ENCODE measurements at places on chromosomes 3 and 15. TPM values are rescaled to one million over a fixed set of nuclear protein-coding genes. Genes with fewer than 3 reads are reported as not detected.
A peak's percentile ranks its signal among the peaks of the same experiment; 100 is the strongest.

CCR3 gene
- not detected for total RNA-seq

- DNase-seq = no peak
These were observed 4.8 kb downstream of the SCG5 start for GRCh38 chr15:32646291-32646690.

DNA sequence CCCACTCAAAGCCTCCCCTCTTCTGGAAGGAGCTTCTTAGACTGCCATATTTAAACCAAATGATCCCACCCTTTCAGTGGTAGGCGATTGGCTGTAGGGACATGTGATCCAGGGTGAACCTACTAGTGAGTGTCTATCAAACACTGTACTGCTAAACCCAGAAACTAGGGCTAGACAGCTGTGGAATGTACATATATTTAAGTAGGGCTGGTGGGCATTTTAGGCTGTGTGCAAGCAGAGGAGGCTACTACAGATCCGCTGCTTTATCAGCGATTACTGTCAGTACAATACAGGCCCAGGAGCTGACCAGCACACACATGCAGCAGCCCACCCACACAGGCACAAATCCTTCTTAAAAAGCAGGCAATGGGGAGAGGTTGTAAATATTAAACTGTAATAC lies 15.4 kb upstream of the LARP6 start:
- no peak for DNase-seq

- no peak for DNase-seq
These were observed 311.4 kb downstream of the UNC13C start for GRCh38 chr15:54289590-54290136.

- no peak for DNase-seq
These were observed 126.4 kb downstream of the GREM1 start for GRCh38 chr15:32844118-32844711.

RTP1 gene
- total RNA-seq = not detected

DNA sequence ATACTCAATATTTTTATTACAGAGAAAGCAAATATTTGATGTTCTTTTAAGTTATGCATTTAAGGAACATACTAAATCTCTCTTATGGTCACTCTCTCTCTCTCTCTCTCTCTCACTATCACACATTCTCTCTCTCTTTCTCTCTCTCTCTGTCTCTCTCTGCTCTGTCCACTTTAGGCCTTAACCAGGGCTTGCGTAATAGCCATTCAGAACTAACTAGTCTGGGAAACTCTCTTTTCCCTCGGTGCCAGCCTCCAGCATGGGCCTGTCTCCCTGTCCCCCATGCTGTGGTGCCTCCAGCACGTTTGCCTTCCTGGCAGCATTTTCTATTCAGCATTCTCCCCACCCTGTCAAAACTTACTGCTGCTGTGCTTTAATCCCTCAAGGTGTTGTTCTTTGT lies 389.7 kb downstream of the ROBO1 start:
- no peak for DNase-seq

HGD gene
- total RNA-seq = not detected

CELSR3 gene
- total RNA-seq = 0.48 TPM

SRGAP3 gene
- 3.2 TPM for total RNA-seq

GRCh38 chr3:101133652-101134051 lies 140.4 kb upstream of the ABI3BP start:
- DNase-seq = no peak

GRCh38 chr3:181176601-181177000 lies 187.1 kb upstream of the DNAJC19 start:
- peak; percentile 82 for DNase-seq

GRCh38 chr3:45665101-45665572 lies 24.1 kb upstream of the SACM1L start:
- DNase-seq = no peak

- no peak for DNase-seq
These were observed 2.6 kb downstream of the ITIH1 start for GRCh38 chr3:52779837-52780585.

DNA sequence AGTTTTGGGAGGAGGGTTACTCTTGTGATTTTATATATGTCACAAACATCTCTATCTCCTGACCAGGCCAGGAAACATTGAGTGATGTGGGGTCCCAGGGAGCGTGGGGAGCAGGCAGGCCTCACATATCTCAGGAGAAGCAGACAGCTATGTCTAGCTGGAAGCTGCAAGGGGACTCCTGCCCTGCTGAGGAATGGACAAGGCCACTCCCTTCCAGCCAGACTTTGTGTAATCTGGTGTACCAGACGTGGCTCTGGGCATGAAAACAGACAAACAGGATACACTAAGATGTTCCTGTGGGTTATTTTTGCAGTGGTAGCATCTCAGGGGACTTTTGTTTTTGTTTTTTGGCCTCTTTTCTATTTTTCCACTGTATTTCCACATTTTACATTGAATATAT lies 23.2 kb downstream of the CYP8B1 start:
- no peak for DNase-seq

PROS1 gene
- 60.8 TPM for total RNA-seq

DNA sequence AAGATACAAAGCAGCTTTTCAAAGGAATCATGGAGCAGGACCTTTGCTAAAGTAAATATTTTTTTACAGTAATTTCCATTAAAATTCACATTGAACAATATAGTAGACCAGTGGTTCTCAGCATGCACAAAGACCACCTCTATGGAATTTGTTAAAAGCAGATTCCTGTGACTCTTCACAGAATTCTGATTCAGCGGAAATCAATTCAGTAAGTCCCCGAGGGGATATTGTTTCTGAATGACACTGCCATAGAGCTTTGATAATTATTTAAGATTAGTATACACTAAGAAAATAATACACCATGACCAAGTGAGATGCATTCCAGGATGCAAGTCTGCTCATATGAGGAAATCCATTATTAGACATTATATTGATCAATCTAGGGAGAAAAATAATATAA lies 161.9 kb upstream of the TNIK start:
- DNase-seq = no peak

MME gene
- total RNA-seq = 109 TPM

STAC gene
- 0.28 TPM for total RNA-seq

DNA sequence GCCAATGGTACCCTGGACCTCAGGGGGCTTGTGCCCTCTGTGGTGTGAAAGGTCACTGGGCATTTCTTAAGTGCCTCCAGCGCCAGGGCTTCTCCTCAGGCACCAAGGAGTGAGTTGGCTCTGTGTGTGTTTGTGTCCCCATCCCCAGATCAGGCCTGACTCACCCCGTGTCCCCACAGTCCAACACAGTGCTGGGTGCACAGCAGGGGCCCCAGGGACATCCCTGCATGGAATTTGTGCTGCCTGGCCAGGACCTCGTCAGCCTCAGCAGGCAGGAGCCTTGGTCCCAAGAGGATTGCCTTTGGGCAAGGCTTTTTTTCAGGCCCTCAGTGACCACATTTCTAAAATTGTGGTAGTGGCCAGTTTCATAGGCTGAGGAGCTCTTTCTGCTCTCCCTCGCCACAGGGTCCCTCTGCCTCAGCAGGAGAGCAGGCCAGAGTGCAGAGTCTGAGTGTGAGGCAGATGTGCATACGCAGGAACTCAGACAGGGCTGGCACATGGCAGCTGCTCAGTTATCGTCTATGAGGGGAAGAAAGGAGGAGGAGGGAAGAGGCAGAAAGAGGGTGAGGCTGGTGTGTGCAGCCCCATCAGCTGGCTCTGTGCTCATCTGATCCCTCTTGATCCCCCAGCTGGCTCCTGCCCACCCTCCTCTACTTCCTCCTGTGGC lies 215.6 kb downstream of the RPLP1 start:
- no peak for DNase-seq

GRCh38 chr3:146326875-146327543 lies 76.1 kb upstream of the PLSCR4 start:
- DNase-seq = no peak

DNA sequence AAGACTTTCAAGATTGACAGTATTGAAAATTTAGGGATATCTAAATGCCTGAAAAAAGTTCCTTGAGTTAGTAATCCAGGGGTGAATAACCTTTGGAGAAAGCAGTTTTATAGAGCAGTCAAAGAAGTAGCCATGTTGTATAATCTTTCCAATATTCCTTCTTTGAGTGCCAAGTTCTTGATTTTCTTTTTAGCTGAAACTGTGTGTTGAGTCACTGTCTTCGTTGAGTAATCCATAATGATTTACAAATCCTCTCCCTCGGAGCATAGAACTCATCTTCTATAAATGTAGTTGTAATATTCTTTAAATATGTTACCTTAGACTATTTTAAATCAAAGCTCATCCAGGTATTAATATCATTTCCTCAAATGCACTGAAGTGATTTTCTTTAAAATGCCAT lies 135.2 kb downstream of the BBX start:
- no peak for DNase-seq

ACP3 gene
- 2.0 TPM for total RNA-seq

DNA sequence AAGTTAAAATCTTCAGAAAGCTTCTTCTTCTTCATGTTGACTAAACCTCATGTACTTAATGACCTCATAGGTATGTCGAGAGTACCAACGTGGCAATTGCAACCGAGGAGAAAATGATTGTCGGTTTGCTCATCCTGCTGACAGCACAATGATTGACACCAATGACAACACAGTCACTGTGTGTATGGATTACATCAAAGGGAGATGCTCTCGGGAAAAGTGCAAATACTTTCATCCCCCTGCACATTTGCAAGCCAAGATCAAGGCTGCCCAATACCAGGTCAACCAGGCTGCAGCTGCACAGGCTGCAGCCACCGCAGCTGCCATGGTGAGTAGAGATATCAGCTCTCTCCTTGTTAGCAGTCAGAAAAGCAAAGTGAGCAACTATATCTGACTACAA lies 176.5 kb downstream of the MBNL1 start:
- DNase-seq = no peak

DNA sequence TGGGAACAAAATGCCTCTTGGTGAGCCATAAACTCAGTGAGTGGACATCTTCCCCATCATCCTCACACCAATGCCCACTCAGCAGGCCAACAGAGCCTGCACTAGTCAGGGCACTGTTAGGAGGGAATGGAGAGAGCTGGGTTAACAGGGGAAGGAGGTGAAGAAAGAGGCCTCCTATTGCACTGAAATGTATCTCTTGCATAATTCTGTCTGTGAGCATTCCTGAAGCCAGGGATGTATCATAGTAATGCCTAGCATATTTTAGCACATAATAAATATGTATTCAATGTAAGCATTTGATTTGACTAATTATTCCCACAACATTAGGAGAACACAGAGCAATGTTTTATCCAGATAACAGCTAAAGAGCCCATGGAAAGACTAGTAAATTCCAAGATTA lies 81.2 kb downstream of the ANO10 start:
- no peak for DNase-seq

PTX3 gene
- 158 TPM for total RNA-seq

GRCh38 chr3:17965331-17965730 lies 222.9 kb upstream of the TBC1D5 start:
- no peak for DNase-seq

FOXB1 gene
- not detected for total RNA-seq

GRCh38 chr3:119125742-119126504 lies 20.0 kb upstream of the TEX55 start:
- no peak for DNase-seq

GRCh38 chr15:71168166-71168834 lies 53.0 kb downstream of the THSD4 start:
- DNase-seq = no peak

- no peak for DNase-seq
These were observed 222.0 kb downstream of the MCTP2 start for GRCh38 chr15:94453227-94453988.

DNA sequence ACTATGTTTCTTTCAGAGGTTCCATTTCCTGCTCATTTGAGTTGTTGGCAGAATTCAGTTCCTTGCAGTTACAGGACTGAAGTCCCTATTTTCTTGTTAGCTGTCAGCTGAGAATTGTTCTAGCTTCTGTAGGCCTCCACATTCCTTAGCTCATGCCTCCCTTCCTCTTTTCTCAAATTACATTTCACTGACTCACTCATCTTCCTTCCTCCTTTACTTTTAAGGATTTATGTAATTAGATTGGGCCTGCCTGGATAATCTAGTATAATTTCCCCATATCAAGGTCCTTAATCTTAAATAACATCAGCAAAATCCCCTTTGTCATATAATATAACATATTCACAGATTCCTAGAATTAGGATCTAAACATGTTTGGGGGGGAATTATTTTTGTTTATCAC lies 40.6 kb upstream of the RBMS3 start:
- DNase-seq = no peak

MKRN3 gene
- total RNA-seq = not detected

DNA sequence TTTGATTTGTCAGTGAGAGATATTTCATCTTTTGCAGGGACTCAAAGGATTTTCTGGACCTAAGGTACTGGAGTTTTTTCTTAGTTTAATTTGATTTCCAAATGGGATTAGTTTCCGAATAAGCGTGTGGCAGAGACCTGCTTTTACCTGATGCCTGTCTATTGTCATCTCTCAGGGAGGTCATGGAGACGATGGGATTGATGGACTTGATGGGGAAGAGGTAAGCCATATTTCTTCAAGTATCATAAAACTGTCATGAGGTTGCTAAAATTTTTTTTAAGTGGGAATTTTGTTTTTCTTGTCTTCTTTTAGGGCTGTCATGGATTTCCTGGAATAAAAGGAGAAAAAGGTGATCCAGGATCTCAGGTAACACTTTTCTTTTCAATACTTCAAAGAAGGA lies 60.5 kb downstream of the COL6A5 start:
- no peak for DNase-seq

Data from omental fat pad (tissue), 4 donors.